ENCODE measurements at places on chromosomes 6 and 20.

DNA sequence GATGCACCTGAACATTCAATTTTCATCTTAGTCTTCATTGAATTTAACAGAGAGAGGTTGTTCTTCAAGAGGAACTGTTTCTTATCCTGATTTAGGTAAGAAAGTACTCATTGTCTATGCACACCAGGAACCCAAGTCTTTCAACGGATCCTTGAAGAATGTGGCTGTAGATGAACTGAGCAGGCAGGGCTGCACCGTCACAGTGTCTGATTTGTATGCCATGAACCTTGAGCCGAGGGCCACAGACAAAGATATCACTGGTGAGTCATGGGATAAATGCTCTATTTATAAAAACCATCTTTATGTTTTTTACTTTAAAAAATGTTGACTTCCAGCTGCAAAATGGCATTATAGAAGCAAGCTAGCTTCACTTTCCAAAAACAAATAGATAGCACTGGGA, 10.2 kb downstream of the NQO2 start:
- no peak for DNase-seq

DNA sequence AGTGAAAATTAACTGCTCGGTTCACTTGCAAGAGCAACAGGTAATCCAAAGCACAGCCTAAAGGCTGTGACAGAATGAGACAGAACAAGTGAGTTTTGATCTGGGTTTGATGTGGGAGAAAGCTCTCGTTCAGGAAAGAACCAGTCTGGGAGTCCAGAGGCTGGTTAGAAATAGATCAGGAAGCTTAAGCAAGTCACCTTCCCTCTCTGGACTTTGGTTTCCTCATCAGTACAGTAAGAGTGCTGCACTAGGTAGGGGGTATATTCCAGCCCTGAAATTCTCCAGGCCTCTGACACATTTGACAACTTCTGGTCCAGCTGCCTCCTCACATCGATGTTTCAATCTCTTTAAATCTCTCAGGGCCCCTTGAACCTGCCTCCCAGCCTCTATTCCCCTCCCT, 33.7 kb upstream of the MDGA1 start:
- DNase-seq: no peak

DNA sequence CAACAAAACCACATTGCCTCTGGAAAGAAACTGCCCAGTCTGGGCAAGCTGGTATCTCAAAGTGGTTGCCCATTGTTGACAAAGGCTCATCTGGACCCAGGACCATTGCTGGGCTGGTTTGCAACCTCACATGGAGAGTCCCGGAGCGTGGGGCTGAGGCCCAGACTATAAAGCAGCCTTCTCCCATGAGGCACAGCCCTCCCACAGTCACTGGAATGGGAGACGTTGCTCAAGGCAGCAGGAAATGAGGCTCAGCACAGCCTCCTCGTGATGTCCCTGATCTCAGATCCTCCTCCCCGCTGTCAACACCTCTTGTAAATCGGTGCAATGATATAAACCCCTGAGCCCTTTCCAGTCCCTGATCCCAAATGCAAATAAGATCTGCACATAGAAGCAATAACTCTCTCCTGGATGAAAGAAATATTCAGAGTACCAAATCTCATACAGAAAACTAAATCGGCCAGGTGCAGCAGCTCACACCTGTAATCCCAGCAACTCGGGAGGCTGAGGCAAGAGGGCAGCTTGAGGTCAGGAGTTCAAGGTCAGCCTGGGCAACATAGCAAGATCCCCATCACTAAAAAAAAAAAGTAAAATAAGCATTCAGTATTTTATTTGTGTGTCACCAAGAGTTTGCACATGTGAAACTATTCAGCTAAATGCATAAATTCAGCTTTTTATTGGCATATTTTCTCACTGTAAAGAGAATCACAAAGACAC, 103.0 kb upstream of the RREB1 start:
- DNase-seq: no peak

DNA sequence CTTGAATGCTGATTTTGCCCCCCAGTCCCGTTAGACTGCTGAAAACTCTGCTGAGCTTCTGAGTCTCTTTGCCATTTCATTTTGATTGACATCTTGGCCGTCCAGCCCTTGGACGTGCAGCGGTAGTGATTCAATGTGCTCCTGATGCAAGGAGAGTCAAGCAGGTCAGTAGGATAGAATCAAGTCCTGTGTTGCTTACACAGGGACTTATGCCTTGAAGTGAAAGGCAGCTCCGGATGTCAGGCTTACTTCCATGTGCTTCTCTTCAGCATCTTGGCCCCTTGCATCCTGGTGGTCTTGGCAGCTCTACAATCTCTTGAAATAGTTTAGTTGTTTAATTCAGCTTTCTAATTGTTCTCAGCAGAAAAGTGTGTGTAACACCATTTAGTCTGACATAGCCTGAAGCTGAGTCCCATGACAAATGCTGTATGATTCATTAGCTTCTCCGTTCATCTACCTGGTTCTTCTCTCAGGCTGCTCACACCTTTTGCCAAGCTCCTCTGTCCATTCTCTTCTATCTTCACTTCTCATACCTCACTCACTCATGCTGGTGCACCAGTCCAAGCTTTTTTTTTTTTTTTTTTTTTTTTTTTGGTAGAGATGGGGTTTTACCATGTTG, 76.0 kb downstream of the EZR start:
- DNase-seq: no peak

DNA sequence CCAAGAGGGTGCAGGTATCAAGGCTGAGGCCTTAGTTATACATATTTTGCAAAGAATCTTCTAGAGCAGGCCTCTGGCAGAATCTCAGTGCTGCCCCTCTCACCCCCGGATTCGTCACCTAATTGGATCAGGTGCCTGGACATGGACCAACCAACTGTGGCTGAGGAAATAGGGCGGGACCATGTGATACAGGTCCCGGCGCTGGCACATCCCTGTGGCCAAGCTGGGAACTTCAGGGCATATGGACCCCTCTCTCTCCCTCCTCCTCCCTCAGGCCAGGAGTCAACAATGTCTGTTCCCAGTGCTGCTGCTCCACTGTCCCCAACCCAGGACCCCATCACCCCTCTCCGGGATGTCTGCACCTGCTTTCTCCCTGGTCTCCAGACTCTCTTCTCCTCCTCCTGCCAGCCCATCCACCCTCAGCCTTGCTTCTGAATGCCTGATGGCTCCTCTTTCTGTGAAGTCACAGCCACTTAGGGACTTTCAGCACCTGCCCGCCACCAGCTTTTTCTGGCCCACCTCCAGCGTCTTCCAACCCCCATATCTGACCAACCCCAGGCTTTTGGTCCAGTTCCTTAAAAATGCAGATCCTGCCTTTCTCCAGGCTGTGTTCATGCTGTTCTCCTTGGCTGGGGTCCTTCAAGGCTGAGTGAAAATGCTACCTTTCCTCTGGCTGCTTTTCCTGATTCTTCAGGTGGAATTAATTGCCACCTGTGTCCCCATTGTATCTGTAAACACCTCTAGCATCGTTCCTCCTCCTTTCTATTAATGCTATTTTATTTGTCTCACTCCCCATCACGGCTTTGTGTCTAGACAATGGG, 19.0 kb upstream of the MLN start:
- no peak for DNase-seq

DNA sequence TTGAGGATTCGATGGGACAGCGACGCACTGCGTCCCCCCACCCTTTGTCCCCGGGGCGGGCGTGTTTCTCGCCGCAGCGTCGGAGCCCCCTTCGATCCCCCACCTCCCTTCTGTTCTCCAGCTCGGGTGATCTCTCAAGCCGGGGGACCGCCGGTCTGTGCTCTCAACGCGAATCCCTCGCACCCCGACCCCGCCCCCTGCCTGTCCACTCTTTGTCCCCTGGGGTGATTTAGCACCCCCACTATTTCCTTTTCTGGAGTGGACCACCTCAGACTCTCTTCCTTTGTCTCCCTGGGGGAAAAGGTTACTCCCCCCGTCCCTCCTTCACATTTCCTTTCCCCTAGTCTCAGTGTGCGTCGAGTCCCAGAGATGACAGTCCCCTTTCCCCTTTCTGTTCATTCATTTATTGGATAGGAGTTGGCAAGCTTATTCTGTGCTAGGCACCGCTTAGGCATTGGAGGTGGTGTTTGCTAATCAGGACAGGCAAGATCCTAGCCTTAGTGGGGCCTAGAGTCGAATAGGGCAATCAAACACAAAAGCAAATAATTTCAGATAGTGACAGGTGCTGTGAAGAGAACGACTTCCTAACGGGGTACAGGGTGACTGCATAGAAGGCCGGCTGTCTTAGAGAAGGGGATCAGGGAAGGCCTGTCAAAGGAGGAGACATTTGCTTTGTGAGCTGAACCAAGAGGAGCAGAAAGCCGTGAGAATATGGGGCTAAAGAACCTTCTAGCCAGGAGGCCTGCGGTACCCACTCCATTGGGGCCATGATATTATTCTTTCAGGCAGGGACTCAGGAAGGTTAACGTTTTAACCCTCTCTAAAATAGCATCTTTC, 741 bp downstream of the PTPN1 start:
- no peak for DNase-seq

GRCh38 chr6:115898246-115898645, 162.4 kb downstream of the FRK start:
- no peak for DNase-seq

DNA sequence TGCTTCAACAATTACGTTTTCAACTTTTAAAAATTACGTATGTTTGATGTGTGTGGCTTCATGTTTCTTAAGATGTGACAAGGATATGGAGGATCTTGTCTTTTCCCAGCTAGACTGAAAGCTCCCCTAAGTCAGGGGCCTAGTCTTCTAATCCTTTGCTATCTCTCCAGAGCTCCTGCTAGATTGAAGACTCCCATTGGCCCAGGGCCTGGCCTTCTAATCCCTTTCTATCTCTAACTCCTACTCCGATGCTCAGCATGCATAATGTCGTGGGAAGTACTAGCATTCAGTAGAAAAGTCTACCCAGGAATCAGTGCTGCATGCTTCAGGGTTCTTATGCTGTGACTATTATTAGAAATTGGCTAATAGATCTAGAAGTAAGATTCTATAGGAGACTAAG, 144.8 kb upstream of the SUPT3H start:
- no peak for DNase-seq

GRCh38 chr6:125164696-125165095, 11.1 kb downstream of the TPD52L1 start:
- no peak for DNase-seq

- no peak for DNase-seq
These were observed 116.1 kb upstream of the CDH4 start for GRCh38 chr20:61135968-61136367.

DNA sequence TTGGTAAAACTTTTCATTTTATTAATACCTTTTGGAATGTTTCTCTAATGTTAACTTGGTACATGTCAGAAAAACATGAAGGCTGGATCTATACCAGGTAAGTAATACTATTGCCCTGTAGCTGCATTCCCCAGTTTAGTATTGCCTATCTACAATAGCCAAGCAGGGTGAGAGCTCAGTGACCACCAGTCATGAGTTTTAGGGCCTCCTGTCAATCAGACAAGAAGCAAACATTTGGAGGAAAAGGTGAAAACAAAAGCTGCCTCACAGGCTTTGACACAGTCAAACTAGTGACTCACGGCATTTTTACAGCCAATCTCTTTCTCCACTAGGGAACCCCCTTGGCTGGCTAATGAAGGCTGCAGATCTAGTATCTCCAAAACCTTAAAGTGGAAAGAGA, 9.5 kb upstream of the CDC5L start:
- DNase-seq: no peak

DNA sequence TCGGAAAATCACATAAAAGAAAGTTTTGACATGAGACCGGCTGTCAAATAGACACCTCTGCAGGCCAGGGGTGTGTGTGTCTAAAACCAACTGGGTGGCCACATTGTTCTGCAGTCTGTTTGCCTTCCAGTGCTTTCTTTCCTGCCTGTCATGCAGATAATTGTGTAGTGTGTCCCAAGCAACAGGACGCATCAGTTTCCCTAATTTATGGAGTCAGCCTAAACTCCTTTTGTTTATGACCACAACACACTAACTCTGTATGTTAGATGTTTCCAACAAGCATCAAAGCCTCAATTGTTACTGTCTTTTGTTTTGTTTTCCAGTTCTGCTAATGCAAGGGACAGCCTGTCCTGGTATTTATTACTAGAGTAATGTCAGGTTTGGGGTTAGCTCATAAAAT, 205.7 kb downstream of the ATXN1 start:
- DNase-seq: no peak

All from activated T-cell treated with anti-CD3 and anti-CD28 coated beads for 24 hours (primary cell).